ENCODE measurements at places on chromosomes 11 and 22.

GRCh38 chr22:35631597-35631996 lies 14.5 kb upstream of the MB start:
- no peak for DNase-seq

- no peak for DNase-seq
Observed at GRCh38 chr11:69645801-69646492, 5.0 kb downstream of the CCND1 start.

GRCh38 chr22:23402275-23403151 lies 177.6 kb downstream of the IGLL1 start:
- DNase-seq = peak; percentile 61

DNA sequence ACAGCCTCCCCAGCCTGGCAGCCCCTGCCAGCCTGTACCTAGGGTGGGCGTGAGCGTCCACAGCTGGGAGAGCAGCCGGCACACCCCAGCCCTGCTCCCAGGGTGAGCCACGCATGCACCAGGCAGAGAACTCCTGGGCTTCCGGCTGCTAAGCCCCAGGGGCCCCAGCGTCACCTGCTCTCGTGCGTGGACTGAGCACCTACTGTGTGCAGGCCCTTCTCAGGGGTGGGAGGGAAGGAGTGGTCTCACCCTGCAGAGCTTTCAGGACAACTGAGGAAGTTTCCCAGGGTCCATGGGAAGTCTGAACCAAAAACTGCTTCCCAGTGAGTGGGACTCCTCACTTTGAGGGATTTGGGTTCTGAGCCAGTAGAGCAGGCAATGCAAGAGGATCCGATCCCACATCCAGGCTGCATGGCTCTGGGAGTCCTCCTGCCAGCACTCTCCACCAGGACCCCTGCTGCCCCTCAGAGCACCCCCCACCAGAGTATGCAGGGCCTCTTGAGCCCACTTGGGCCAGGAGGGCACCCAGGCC lies 47.1 kb upstream of the PRODH start:
- DNase-seq = no peak

- no peak for DNase-seq
Observed at GRCh38 chr22:43296276-43296902, 46.8 kb downstream of the SCUBE1 start.

- DNase-seq = peak; percentile 43
Observed at GRCh38 chr11:118607401-118608359, at the start of gene PHLDB1. Gene PHLDB1, plus strand, starts transcription at chr11:118607615. Its CDS starts 6,222 bp downstream, at chr11:118613837.

GRCh38 chr22:34781681-34782080 lies 284.3 kb upstream of the ISX start:
- no peak for DNase-seq

- no peak for DNase-seq
Observed at GRCh38 chr11:26842478-26843282, 120.8 kb upstream of the SLC5A12 start.

- DNase-seq = no peak
Observed at GRCh38 chr22:46422896-46423295, 87.4 kb downstream of the TRMU start.

DNA sequence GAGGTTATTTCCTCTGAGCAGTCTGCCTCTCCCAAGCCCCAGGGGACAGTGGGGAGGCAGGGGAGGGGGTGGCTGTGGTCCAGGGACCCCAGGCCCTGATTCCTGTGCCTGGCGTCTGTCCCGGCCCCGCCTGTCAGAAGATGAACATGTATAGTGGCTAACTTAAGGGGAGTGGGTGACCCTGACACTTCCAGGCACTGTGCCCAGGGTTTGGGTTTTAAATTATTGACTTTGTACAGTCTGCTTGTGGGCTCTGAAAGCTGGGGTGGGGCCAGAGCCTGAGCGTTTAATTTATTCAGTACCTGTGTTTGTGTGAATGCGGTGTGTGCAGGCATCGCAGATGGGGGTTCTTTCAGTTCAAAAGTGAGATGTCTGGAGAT lies 3.1 kb downstream of the PIM3 start:
- no peak for DNase-seq

DNA sequence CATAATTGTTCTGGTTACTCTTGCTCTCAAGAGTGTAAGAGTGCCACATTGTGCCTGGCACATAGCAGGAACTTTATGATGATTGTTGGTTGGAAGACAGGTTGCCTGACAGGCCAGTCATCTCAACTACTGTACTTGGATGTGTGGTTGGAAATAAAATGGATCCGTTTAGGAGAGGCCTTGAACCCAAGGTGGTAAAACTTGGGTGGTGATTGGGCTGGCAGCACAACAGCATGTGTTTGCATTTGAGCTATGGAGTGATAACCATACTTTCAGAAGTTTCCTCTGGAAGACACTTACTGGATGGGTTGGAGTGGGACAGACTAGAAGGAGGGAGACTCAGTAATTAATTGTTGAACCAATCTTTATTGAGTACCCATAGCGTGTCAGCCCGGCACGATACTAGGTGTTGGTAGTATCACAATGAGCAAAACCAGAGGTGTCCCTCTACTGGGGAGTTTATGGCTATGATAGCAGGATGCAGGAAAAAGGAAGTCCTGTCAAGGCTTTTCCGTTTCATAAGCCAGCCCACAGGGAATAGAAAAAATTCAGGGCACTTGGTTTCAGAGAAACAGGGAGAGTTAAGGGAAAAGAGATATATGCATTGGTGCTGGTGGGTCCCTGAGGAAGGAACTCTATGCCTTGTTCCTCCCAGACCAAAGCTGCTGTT lies 3.1 kb upstream of the TMEM109 start:
- DNase-seq = no peak

- DNase-seq = no peak
Observed at GRCh38 chr22:17787241-17787640, 13.0 kb upstream of the BID start.

DNA sequence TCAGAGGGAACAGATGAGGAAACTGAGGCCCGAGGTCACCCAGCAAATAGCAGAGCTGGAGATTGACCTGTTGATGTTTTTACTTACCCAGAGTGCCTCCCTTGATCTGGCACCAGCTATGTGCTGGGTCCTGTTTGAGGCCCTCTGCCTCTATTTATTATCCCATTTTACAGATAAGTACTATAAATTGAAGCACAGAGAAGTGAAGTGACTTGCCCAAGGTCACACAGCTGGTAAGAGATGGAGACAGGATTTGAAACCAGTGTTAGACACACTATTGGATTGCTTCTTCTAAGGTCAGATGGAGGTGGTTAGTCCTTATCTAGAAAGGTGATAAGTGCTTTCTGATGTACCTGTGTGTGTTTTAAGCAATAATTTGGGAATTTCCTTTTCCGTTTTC lies 13.5 kb downstream of the SGSM1 start:
- DNase-seq = no peak

DNA sequence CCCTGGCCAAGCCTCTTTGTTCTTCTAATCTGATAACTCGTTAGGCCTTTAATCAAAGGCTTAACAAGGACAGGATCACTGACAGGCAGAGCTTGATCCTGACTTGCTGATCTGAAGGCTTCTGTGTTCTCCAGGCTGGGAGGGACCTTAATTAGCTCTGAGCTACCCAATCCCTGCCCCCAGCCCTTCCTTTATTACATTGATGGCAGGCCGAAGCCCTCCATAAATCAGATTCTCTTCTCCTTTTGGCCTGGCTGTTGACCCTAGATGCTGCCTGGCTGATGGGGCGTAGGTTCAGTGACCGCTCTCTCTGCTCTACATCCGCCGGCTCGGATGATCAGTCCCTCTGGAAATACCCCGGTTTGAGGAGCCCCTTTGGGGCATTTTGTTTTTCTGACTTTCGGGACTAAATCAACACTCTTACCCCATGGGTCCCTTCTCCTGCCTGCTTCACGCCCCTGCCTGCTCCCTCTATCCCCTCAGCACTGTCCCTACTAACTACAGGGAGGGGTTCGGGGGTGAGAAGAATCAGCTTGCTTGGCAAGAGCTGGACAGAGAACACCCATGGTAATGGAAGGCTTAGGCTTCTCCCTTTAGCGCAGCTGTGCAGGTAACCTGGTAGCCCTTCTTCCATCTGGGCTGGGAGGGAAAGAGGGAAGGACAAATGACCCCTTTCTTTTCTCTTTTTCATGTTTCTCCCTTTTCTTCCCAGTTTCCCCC lies 10.0 kb upstream of the RRM1 start:
- DNase-seq = no peak

GRCh38 chr11:34168642-34169420 lies 63.4 kb downstream of the NAT10 start:
- no peak for DNase-seq

DNA sequence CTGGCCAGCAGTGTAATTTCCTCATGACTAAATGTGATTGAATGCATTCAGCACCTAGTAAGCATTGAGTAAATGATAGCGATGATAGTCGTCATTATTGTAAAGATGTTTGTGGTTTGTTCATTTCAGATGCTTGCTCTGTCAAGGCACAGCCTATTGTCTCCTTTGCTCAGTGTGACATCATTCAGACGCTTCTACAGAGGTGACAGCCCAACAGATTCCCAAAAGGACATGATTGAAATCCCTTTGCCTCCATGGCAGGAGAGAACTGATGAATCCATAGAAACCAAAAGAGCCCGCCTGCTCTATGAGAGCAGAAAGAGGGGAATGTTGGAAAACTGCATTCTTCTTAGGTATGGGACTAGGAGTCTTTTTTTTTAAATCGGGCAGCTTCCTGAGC lies 7.6 kb downstream of the SDHAF2 start:
- DNase-seq = no peak

GRCh38 chr22:22009661-22010060 lies 27.1 kb upstream of the TOP3B start:
- DNase-seq = no peak

DNA sequence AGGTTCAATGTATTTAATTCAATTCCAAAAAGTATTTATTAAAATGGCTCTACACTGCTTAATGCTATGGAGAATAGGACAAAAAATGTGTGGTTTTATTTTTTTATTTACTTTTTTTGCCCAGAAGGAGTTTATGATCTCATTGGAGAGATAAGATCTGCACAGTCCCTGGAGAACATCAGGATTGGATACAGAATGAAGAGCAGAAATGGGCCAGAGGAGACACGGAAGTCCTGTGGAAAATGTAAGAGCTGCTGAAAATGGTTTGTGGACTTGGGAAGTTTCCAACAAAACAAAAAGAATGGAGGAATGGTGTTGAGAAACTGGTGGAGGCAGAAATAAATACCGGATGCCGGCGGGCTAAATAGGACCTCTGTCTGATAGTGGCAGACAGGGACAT lies 554.6 kb downstream of the OPCML start:
- DNase-seq = no peak

GRCh38 chr11:134640536-134640935 lies 228.5 kb upstream of the B3GAT1 start:
- DNase-seq = no peak

- DNase-seq = peak; percentile 14
Observed at GRCh38 chr11:26753723-26754504, 32.1 kb upstream of the SLC5A12 start.

GRCh38 chr11:64885367-64886286 lies 7.2 kb upstream of the EHD1 start:
- DNase-seq = no peak

DNA sequence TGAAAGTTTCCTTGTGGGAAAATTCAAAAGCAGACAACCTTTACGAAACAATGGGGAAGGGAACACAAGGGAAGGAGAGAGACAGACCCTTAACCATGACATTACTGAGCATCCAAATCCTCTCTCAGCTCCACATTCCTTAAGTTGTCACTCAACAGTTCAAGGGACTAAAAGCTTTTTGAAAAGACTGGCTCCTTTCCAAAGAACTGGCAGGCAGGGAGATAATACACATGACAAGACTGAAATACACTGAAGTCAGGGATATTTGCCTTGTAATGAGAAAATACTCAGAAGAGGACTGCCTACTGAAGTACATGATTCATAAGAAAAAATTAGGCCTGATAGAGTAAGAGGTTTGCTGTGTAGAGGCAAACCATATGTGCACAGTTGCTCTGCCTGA lies 69.1 kb downstream of the SMCO4 start:
- DNase-seq = no peak

DNA sequence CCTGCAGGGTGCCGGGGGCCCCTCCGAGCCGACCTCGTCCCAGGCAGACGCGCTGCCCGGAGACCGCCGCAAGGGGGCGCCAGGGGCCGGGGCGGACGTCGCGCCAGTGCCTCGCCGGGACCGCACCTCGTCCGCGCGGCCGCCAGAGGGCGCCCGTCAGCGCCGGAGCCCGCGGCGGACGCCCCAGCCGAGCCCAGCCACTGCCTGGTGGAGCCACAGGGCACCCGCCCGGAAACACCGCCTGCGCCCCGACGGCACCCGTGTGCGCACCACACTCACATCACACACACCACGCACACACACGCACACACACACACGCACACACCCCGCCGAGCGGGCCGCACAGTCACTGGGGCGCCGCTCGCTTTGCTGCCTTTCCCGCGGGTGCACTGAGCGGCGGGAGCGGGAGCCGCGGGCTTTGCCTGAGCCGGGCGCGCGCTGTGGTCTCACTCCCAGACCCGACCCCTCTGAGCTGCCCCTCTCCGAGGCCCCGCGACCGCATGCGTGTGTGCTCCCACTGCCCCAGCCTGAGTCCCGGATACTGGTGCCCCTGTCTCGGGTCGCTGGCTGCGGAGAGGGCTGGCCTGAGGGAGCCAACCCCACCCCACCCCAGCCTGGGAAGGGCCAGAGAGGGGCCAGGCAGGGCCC lies 449.3 kb downstream of the OPCML start:
- no peak for DNase-seq

DNA sequence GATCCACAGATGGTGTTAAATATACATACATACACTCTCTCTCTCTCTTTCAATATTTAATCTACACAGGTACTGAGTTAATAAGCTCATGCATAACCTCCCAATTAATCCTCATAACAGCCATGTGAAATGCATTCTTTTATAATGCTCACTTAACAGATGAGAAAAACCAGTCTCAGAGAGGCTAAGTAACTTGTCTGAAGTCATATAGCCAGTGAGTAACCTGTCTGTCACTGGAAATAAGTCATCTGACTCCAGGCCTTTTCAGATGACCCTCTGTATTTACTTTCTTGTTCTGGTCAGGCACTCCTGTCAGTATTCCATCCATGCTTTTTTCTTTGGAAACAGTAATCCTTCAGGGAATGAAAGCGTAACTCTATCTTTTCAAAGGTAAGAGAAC lies 594.0 kb upstream of the TENM4 start:
- DNase-seq = no peak

GRCh38 chr22:50569896-50570535 lies 7.3 kb upstream of the SYCE3 start:
- DNase-seq = no peak

GRCh38 chr11:73950869-73951710 lies at the start of gene DNAJB13:
Gene DNAJB13, plus strand, starts transcription at chr11:73951026. Its CDS starts 44 bp downstream, at chr11:73951070.
- DNase-seq = no peak

GRCh38 chr22:28958611-28959010 lies 75.2 kb downstream of the ZNRF3 start:
- no peak for DNase-seq

DNA sequence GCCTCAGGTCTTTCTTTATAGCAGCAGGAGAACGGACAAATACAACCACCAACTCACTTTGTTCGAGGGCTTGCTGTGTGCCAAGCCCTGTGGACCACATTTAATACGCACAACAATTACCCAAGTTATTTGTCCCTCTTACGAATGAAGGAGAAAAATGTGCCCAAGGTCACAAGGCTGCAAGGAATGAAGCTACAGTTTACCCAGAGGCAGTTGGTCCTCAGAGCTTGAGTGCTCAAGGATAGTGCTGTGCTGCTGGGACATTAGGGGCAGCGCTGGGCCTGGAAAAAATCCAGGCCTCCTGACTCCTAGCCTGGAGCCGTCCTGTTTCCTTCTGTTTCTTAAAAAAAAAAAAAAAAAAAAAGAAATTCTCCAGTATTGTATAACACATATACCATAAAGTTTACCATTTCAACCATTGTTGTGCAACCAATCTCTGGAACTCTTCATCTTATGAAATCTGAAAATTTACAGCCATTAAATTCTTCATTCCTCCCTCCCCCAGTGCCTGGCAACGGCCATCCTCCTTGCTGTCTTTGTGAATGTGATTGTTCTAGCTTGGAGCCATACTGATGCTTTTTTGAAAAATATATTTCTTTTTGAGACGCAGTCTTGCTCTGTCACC lies 1.0 kb upstream of the C11orf86 start:
- no peak for DNase-seq

All from NCI-H2107 (cell line).